Lung microvascular endothelial cell (primary cell): ENCODE measurements at places on chromosomes 4 and X.

GRCh38 chr4:75306506-75306905 is 207.7 kb downstream of the RCHY1 start:
- DNase-seq = no peak

- DNase-seq = no peak
Observed at GRCh38 chr4:52939325-52939724, 77.2 kb downstream of the RASL11B start.

DNA sequence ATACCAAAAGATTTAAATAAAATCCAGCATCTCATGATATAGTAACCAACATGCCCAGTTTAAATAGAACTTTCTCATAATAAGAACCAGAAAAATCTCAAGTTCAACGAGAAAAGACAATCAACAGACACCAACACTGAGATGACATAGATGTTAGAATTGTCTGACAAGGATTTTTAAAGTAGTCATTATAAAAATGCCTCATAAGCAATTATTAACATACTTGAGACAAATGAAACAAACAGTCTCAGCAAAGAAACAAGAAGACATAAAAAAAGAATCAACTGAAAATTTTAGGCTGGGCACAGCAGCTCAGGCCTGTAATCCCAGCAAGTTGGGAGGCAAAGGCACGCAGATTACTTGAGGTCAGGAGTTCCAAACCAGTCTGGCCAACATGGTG is 118.1 kb downstream of the FGF16 start:
- no peak for DNase-seq

GRCh38 chrX:129642641-129643040 is 12.1 kb downstream of the APLN start:
- DNase-seq = peak; percentile 61

DNA sequence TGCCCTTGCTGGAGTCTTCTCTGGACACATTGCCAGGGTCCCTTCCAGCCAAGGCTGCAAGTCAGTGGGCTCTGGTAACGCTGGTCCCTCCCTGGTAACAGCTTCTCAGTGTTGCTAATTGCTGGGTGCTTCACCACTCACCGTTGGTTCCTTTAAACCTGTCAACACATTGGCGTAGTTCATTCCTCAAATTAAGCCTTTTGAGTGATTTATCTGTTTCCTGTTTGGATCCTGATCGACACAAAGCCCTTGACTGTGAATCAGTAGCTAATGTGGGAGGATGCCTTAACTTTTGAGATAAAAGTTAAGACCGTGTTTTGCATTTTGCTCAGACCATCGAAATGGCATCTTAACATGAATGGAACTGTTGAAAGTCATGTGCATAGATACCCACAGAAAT is 125.9 kb downstream of the AMELX start:
- peak; percentile 38 for DNase-seq

GRCh38 chr4:39178706-39179105 is 3.6 kb upstream of the WDR19 start:
- no peak for DNase-seq

DNA sequence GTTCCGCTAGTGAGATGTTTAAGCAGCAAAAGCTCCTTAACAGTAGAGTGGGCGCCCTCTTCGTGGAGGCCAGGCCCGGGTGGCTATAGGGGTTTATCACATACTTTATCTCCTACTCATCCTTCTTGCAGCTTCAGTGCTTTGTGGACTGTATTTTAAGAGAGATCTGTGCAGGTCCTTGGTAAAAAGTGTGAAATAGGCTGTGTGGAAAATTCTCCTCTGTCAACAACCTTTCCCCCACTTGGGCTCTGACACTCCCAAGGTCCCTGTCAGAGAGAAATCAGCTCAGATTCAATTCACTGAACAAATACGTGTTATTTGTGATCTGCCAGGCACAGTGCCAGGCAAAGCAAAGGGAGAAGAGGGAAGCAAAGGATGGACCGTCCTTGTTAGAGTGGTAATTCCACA is 214.3 kb upstream of the PPARGC1A start:
- no peak for DNase-seq

- DNase-seq = peak; percentile 64
Observed at GRCh38 chrX:15749642-15750610, 11.9 kb downstream of the CA5B start.

GRCh38 chr4:186918466-186918865 is 194.8 kb upstream of the FAT1 start:
- DNase-seq = no peak

DNA sequence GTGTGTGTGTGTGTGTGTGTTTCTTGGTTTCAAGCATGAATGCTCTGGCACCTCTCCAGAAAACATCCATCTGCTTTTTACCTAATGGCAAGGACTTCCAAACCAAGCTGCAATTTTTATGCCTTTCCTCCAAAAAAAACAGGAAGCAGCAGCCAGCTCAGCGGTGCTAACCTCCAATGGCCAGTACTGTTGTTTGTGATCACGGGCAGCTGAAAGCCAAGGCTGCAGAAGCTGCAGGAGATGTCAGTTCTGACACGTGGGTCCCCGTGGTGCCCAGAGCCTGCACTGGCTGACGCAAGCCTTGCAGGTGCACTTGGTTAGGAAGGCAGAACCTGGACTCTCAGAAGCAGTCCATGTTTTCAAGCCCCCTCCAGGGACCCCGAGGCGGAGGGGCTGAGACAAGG is 313.6 kb upstream of the DDX53 start:
- DNase-seq = peak; percentile 98

GRCh38 chr4:56289934-56290333 is 97.4 kb downstream of the AASDH start:
- no peak for DNase-seq

DNA sequence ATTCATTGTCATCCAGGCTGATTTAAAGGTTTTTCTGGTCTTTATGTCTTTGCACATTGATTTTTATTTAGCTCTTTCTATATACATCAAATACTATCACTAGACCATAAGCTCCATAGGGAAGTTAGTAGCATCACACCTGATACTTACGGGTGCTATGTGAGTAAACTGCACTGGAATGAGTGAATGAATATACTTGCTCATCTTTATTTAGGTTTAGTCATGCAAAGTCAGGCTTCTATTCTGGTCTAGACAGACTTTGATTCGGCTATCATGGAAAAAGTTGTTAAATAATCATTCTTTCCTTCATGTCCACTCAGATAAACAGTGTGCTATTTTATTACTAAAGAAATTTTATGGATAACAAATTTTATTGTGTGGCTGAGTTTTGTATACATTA is 457.8 kb upstream of the PCDH7 start:
- no peak for DNase-seq

GRCh38 chrX:120301960-120302359 is 9.3 kb downstream of the TMEM255A start:
- no peak for DNase-seq

- no peak for DNase-seq
Observed at GRCh38 chr4:139142980-139143379, 34.0 kb downstream of the ELF2 start.

DNA sequence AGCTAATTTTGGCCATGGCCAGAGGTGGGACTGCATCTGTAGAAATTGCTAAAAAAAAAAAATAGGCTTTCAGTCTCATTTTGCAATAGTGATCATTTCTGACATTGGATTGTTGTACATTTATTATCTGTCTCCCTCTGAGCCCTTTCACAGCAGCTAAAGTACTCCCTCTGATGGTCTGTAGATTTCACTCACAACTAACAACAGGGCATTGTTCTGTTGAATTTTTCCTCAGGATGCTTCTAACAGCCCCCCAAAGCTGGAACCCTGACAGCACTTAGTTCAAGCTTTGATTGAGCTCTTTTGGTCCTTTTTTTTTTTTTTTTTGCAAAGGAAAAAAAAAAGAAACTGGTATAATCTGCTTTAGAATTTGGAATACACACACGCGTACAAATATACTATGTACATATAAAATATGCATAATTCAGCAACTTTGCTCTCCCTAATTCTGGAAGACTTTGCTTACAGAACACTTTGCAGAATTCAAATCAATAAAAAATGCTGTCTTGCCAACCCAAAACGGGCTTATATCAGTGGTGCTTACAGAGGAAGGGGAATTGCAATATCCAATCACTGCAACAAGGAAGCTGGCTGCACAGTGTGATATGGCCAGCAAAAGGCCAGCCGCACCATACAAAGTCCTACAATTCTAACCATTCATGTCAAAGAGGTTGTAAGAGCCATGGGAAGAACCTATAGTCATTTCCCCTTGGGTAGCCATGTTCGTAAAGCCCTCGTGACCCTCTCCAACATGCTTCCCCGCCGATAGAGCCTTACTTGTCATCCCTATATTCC is 406.4 kb downstream of the SMARCA1 start:
- DNase-seq = no peak

DNA sequence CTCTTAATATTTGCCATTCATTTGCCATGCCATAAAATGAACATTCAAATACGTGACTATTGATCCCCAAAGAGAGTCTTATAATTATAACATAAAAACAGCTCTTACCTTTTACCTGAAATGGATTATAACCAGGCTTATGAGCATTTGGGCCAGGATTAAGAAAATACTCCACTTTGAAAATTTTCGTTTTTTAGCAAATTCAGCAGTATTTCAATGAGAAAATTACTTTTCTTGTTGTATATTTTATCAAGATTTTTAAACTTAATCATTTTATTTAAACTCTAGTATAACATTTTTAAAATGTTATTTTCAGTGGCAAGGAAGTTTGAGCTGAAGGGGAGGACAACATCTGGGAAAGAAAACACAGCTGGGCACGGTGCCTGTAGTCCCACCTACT is 59.0 kb upstream of the RAPGEF2 start:
- no peak for DNase-seq

- no peak for DNase-seq
Observed at GRCh38 chr4:1928356-1929239, 57.4 kb downstream of the NSD2 start.

- no peak for DNase-seq
Observed at GRCh38 chr4:28279249-28279648, 1418.6 kb downstream of the STIM2 start.

DNA sequence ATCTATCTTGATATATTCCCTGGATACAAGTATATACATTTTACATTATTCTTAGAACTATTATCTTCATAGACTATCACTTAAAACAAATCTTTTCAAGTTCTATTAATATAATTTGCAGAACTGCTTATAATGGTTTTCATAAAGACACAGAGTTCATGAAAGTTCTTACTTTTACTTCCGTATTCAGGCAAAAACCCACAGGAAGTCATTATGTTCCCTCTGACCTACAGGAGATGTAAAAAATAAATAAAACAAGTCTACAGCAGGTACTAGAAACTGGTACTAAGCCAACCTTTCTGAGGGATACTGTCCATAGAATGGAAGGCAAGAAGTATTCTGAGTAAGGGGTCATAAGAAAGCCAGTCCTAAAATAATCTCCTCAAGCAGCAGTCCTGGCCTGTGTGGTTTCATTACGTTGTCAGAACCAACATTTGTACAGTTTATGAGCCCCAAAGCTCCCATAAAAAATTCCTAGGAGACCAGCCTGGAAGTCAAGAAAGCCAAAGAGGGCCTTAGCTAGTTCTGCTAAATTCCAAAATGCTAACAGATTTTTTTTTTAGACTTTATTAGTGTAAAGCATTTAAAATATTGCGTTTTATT is 68.6 kb downstream of the CAMK2D start:
- DNase-seq = no peak

DNA sequence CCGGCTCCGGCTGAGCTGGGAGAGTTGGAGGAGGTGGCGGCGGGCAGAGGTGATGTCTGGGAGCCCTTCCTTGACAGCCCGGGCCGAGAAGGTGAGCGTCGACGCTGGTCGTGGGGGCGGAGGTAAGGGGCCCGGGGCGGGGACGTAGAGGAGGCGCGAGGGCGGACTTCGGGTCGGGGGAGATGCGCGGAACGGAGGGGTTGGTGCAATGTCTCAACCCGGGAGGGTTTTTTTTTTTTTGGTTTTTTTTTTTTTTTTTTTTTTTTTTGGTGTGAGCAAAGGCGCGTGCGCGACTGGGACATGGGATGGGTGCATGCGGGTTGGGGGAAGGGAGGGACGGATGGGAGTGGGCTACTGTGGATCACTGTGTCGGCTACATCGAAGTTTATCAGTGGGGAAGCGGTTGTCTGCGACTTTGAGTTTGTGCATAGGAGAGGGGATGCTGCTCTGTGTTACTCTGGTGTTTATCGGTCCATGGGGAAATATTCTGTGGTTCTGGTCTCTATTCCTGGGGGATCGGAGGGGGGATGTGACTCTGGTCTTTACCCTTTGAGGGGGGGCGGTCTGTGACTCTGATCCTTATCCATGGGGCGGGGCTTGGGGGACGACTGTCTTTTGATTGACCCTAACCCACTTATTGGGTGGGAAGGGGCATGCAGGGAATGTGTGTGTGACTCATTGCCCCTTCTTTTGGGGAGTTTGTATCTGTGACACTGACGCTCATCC is 537 bp downstream of the RBM10 start:
- DNase-seq = no peak

DNA sequence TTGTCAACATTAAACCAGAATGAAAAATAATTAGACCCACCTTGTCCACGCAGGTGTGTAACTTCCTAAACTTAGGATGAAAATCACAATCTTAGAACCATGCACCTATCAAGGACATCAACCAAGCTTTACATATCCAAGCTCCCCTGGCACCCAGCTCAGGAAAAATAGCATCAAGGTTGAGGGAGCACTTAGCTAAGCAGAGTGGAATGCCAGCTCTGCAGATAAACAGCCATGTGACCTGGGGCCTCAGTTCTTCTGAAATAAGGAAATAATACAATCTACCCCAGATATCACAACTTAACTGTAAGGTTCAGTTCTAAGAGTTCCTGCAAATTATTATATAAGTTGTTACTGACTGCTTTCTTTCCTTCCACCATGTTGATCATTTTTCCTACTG is 64.7 kb downstream of the DHX15 start:
- DNase-seq = peak; percentile 51

DNA sequence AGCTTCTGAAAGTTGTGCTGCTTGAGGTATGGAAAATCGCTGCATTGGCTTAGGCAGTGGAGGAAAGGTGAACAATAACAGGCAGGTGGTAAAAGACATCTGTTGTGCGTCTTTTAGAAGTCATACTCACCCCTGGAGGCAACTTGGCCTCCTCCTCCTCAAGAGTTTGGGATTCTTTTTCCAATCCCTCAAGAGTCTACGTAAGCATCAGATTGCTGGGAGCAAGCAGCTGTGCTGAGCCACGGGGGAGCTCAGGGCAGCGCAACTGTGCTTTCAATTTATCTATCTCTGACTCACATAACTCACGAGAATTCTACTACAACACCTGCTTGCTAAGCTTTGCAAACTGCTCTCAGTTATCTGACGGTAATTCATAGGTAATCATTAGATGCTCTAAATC is 6.4 kb upstream of the RBMX2 start:
- DNase-seq = no peak

GRCh38 chr4:80243274-80244018 is 23.0 kb upstream of the FGF5 start:
- no peak for DNase-seq

DNA sequence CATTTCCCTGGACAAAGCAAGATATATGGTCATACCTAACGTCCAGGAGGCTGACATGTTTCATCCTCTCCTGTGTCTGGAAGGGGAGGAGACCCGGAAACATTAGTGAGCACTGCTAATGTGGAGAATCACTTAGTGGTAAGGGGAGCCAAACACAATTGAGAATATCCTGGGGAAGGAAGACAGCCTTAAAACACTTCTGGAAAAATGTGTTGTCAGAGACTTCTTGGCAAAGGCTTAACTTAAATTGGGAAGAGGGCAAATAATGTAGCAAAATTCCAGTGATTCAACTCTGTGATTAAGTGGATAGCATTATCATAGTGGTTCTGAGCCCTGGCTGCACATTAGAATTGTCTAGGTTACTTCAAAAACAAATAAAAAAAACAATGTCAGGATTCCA is 39.5 kb downstream of the SPARCL1 start:
- peak; percentile 56 for DNase-seq
